ENCODE measurements at places on chromosomes 7 and 10.
A peak's percentile ranks its signal among the peaks of the same experiment; 100 is the strongest.

DNA sequence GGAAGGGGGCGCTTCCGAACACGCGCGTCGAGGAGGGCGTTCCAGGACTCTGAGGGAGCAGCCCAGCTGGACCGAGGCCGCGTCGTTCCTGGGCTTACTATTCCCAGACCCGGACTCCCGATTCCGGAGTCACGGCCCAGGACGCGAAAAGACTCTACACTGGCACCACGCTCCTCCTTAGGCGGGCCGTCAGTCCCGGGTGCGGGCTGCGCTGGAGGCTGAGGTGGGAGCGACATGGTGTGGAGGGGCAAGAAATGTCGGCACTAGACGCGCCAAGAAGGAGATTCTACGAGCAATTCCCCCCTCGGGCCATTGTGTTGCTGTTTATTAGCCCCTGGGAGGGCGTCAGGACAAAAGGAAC is 584 bp upstream of the RUNDC3B start:
- no peaks in the 10 kb centered on the region for H3K36me3 ChIP-seq
- no peaks in the 10 kb centered on the region for H3K4me1 ChIP-seq
- H3K27me3 ChIP-seq = peaks cover 7% of the 10 kb centered on the region
- no peak for DNase-seq
- H3K4me3 ChIP-seq = peak overlapping the region; percentile 94

- no peaks in the 10 kb centered on the region for H3K4me1 ChIP-seq
- no peak overlapping the region for H3K4me3 ChIP-seq
- DNase-seq = no peak
Measured at GRCh38 chr10:9608602-9609001, 1409.1 kb upstream of the CELF2 start.

- no peak overlapping the region for H3K27ac ChIP-seq
- H3K4me3 ChIP-seq = no peak overlapping the region
- no peaks in the 10 kb centered on the region for H3K36me3 ChIP-seq
- H3K27me3 ChIP-seq = no peaks in the 10 kb centered on the region
Measured at GRCh38 chr10:86339226-86339865, 27.2 kb downstream of the GRID1 start.

GRCh38 chr7:126608339-126608776 is 644.4 kb downstream of the GRM8 start:
- peak; percentile 60 for DNase-seq
- no peaks in the 10 kb centered on the region for H3K36me3 ChIP-seq
- no peaks in the 10 kb centered on the region for H3K4me1 ChIP-seq
- no peak overlapping the region for H3K4me3 ChIP-seq
- no peak overlapping the region for H3K27ac ChIP-seq

Data from iPS DF 6.9 (cell line).